Activated CD4-positive, alpha-beta T cell treated with anti-CD3 and anti-CD28 coated beads, Interleukin-2, amount 50 U/mL, for 16 hours (primary cell): ENCODE measurements at places on chromosomes 3 and 15.

DNA sequence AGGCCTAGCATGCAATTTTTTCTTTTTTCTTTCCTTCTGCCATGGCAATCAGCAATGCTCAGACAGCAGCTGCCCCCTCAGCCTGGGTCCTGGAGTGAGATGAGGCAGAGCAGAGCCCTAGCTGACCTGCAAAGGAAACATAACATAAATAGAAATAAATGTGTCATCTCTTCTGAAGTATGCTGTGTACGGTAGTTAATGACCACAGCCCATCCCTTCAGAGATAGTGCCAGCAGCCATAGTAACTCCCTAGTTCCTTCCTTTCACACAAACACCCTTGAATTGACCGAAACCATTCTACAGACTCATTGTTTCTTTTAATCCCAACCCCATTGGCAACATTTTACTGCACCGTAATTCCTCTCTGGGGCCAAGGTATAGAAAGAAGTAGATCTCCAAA lies 8.4 kb upstream of the CD47 start:
- no peak for DNase-seq

- DNase-seq: no peak
Measured at GRCh38 chr15:53266176-53266575, 476.0 kb upstream of the ONECUT1 start.

DNA sequence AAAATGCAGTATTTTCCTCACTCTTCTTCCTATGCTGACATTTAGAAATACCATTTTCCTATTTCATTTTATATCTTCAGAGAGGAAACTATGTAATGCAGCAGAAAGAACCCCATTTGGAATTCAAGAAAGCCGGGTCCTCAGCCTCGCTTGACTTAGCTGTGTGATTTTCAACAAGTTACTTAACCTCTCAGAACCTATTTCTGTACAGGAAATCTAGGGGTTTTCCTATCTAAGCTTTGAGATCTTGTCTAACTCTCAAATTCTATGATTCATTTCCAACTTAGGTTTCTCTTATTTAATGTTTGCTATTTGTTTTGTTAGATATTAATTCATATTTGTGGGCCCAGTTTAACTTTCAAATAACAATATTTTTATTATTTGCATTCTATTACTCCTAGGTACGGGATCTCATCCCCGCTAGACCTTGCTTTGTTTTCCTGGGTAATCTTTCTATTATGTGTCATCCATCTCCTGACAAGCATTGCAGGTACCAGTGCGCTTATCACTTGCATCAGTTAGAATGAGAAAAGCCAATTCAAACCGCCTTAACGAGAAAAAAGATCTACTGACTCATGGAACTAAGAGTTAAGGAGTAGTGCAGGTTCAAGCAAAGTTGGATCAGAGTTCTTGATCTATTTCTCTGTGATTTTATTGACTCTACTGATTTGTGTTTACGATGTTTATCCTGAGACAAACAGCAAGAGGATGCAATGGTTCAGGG lies 70.6 kb upstream of the BHLHE40 start:
- peak; percentile 69 for DNase-seq

DNA sequence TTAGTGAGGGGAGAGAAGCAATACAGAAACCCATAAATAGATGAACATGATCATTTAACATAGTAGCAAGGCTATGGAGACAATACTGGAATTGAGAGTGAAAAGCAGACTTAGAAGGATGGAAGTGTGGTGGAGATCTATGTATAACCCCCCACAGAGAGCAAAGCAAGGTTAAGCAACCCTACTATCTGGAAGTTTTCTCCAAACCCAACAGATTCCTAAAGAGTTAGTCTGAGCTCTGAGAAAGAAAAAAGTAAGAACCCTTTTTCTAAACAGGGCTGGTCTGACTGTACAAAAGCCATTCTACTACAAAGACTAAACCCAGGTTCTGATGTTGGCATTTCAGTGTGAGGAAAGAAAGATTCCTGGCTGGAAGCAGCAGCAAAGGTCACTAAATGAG lies 153.2 kb downstream of the WNT5A start:
- no peak for DNase-seq
